Muscle of arm (tissue), 14 donors: ENCODE measurements at places on chromosomes 5 and 9.
A peak's percentile ranks its signal among the peaks of the same experiment; 100 is the strongest.

DNA sequence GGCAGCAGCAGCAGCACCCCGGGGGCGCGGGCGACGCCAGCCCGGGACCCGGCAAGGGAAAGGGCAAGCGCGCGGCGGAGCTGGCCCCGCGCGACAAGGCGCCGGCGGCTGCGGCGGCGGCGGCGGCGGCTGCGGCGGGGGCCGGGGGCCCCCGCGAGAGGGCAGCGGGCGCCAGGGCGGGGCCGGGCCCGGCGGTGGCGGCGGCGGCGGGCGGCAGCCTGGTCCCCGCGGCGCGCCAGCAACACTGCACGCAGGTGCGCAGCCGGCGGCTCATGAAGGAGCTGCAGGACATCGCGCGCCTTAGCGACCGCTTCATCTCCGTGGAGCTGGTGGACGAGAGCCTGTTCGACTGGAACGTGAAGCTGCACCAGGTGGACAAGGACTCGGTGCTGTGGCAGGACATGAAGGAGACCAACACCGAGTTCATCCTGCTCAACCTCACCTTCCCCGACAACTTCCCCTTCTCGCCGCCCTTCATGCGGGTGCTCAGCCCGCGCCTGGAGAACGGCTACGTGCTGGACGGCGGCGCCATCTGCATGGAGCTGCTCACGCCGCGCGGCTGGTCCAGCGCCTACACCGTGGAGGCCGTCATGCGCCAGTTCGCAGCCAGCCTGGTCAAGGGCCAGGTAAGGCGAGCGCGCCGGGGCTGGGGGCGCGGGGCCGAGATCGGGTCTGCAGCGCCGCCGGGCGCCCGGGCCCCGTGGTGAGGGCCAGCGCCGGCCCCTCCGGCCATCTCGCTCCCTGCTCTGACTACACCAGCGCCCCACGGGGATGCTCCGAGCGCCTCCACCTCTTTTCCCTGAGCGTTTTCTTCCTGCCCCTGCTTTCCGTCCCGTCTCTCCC is at the start of gene UBE2QL1:
Gene UBE2QL1 (plus strand): TSS at position 238 of the 843 bp plus-strand sequence. CDS start 35 bp downstream, at position 273.
- peak; percentile 2 for DNase-seq

DNA sequence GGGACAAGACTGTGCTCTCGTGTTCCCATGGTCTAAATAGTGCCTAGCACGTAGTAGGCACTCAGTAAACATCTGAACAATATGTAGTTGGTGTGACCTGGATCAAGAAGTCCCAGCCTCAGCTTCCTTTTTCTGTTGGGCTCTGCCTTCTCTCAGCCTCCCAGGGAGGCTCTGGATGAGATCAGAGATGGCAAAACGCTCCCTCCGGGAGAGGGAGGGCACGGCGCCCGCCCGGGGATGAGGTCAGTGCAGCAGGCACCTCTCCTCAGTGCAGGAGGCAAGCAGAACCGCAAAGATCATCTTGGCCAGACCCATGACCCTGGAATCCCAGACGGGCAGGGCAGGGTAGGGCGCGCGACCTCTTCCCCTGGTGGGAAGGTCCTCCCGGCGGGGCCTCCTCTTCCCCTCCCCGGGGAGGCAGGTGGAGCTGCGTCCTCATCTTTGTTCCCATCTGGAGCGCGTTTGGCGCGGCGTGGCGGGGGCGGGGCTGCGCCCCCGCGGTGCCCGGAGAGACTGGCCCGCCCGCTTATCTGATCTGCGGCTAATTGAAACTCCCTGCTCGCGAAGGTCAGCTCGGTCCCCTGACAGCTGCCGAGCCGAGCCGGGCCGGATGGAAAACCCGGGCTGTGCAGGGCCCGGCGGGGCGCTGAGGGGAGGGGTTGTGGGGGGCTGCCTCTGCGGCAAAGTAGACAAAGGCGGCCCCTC is 60.9 kb downstream of the CXXC5 start:
- no peak for DNase-seq

GRCh38 chr9:132748450-132748849 is 78.2 kb downstream of the GTF3C4 start:
- DNase-seq = no peak

GRCh38 chr5:16675806-16676205 is 59.0 kb upstream of the RETREG1 start:
- DNase-seq = no peak

GRCh38 chr9:25678147-25678666 is at the start of gene TUSC1:
TSS of gene TUSC1 (minus strand) at chr9:25678444. CDS start at chr9:25678312, 132 bp downstream.
- peak; percentile 72 for DNase-seq

DNA sequence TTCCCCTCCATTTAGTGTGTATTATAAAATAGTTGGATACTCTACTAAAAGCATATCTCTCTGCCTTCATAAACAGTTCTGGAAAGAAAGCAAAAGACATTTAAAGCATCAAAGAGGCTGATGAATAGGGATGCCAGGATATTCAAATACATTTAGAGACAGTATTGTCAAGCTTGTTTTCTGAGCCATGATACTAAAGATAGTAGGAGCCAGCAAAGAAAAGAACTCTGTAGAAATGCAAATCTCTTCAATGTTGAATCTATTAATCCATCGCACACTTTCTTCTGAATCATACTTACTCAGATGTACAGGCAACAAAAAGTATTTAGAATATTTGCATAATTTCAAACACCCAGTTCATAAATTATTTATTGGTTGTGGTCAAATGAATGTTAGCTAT is 207.1 kb upstream of the MEF2C start:
- no peak for DNase-seq

- no peak for DNase-seq
These were observed 14.7 kb upstream of the LHX2 start for GRCh38 chr9:123996731-123997421.

DNA sequence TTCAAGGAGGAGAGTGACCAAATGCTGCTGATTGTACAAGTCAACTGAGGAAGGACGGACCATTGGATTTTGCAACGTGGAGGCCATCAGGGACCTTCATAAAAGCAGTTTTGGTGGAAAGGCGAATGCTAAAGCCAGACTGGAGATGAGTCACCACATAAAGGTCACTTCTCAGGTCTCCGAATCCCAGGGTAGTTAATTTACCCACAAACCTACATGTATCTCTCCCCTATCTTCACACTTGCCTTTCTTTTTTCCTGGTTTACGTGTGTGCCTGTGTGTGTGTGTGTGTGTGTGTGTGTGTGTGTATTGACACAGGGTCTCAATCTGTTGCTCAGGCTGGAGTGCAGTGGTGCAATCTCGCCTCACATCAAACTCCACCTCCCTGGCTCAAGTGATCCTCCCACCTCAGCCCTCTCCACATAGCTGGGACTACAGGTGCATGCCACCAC is 4.6 kb upstream of the CTNNA1 start:
- no peak for DNase-seq

DNA sequence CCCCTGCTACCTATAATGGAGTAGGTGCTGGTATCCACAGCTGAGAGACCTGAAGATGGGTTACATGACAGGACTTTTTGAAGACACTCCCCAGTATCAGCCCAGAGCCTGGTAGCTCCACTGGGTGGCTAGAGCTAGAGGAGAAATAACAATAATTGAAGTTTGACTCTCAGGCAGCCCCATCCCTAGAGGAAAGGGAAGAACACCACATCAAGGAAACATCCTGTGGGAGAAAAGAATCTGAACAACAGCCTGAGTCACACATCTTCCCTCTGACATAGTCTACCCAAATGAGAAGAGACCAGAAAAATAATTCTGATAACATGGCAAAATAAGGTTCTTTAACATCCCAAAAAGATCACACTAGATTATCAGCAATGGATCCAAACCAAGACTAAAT is 432.1 kb downstream of the CDH18 start:
- DNase-seq = no peak

DNA sequence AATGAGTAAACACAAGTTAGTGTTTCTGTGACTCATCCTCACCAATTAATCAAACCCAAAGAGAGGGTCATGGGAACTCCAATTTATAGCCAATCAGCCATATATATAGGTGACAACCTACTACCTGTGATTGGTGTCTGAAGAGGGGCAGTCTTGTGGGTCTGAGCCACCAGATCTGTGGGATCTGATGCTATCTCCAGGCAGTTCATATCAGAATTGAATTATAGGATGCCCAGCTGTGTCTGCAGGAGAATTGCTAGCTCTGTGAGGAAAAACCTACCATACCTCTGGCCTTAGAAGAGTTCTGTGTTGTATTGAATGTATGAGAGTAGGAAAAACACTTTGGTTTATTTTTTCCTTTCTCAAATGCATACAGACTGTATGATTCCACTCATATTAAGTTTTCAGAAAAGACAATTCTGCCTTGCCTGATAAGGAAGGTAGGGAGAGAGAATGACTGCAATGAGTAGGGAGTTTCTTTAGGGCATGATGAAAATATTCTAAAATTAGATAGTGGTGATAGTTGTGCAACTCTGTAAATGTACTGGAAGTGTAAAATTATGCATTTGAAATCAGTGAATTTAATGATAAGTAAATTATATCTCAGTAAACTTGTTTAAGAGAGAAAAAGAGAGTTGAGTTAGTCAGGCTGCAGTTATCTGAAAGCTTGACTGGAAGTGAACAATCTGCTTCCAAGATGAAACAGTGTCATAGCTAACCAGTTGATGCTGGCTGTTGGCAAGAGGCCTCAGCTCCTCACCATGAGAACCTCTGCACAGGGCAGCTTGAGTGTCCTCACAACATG is 274.9 kb downstream of the AUH start:
- no peak for DNase-seq

DNA sequence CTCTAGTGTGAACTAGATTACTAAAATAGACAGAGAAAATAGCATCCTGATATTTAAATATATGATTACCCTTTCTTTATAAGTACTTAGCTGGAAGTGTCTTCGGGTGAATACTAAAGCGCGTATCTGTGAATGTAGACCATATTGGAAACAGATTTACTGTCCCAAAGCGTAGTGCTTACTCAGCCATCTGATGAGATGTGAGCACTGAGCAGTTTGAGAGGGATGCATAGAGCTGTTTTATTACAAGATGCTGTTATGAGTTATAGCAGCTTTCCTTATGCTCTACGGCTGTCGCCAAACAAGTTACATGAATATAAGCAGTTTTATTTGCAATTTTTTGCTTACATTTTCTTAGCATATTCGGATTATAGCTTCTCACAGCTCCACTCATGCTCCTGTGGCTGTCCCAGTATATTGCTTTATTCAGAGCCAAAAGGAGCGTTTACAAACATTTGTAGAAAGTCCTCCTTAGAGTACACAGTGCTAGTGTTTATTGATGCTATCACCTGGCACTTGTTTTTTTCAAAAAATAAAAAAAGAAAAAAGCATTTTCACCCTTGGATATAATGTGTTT is 981.4 kb upstream of the WWC1 start:
- DNase-seq = peak; percentile 7

- DNase-seq = peak; percentile 52
These were observed 19.3 kb upstream of the SMIM32 start for GRCh38 chr5:136212252-136212721.

GRCh38 chr9:93592643-93593021 is 16.2 kb downstream of the PHF2 start:
- DNase-seq = no peak

- no peak for DNase-seq
These were observed 202.8 kb upstream of the KLF9 start for GRCh38 chr9:70617033-70617828.

DNA sequence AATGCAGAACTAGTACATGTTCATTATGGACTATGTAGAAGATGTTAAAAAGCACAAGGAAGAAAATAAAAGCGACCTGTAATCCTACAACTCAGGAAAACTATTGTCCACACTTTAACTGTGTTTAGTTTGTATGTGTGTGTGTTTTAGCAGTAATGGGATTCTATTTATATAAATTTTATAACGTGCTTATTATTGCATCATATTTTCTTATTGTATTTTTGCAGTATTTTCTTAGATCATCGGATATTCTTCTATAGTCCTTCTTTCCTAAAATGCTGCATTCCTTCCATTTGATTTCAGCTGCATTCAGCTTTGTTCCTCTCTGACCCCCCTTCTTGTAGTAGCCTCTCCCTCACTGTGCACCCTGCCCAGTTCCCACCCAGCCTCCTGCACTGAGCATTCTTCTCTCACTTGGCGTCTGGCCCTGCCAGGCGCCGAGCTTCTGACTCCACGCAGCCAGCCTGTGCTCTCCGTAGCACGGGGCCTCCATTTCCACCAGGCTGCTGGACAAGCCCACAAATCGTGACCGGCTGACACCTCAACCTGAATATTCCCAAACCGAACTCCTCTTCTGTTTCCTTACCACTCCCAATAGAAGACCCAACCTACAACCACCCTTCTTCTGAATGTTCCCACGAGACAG is 39.9 kb downstream of the MVB12B start:
- DNase-seq = no peak

DNA sequence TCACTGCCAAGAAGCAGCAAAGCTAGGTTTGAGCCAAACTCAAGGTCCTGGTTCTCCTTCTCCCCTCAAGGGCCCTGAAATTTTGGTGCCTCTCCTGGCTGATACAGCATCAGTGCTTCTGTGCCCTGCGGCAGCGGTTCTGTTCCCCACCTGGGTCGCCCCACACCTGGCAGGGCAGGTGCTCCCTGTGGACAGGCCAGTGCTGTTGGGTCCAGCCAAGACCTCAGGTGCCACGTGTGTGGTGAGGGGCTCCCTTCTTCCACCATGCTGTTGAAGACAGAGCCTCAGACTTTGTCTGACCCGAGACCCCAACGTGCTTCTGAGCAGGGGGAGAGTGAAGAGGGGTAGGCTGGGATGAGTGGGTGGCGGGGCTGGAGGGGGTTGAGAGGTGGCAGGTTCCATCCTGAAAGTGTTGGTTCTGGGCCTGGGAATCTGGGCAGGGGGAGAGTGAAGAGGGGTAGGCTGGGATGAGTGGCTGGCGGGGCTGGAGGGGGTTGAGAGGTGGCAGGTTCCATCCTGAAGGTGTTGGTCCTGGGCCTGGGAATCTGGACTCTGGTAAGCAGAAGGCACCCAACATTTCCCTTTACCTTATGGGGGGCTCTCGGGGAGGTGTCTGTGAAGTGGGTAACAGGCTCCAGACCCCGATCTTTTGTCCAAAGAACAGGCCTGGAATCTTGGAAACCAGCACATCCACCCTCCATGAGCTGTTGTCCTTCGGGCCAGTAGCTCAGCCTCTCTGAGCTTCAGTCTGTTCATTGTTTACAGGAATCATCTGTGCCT is 2.3 kb downstream of the PLEKHG4B start:
- no peak for DNase-seq

GRCh38 chr5:9356351-9356825 is 189.5 kb downstream of the SEMA5A start:
- DNase-seq = no peak

GRCh38 chr5:88262116-88262515 is 6.5 kb downstream of the TMEM161B start:
- DNase-seq = no peak
